ENCODE measurements at places on chromosomes 11 and 22. TPM values are rescaled to one million over a fixed set of nuclear protein-coding genes. Genes with fewer than 3 reads are reported as not detected.
A peak's percentile ranks its signal among the peaks of the same experiment; 100 is the strongest.

- peak; percentile 1 for DNase-seq
These were observed 152.9 kb downstream of the TENM4 start for GRCh38 chr11:79287952-79288351.

Gene TMEM191C
- total RNA-seq, result 0.67 TPM

- peak; percentile 55 for DNase-seq
These were observed 10.9 kb downstream of the OMP start for GRCh38 chr11:77113382-77114088.

- no peak for DNase-seq
These were observed 3.6 kb downstream of the POLDIP3 start for GRCh38 chr22:42611051-42611450.

Gene CCDC81
- total RNA-seq, result 1.2 TPM

Gene ZNF280B
- 0.18 TPM for total RNA-seq

GRCh38 chr11:44133335-44133946 is 38.0 kb downstream of the EXT2 start:
- DNase-seq, result peak; percentile 47

Gene TEAD1
- total RNA-seq, result 84.4 TPM

Gene OR52K1
- total RNA-seq, result not detected

DNA sequence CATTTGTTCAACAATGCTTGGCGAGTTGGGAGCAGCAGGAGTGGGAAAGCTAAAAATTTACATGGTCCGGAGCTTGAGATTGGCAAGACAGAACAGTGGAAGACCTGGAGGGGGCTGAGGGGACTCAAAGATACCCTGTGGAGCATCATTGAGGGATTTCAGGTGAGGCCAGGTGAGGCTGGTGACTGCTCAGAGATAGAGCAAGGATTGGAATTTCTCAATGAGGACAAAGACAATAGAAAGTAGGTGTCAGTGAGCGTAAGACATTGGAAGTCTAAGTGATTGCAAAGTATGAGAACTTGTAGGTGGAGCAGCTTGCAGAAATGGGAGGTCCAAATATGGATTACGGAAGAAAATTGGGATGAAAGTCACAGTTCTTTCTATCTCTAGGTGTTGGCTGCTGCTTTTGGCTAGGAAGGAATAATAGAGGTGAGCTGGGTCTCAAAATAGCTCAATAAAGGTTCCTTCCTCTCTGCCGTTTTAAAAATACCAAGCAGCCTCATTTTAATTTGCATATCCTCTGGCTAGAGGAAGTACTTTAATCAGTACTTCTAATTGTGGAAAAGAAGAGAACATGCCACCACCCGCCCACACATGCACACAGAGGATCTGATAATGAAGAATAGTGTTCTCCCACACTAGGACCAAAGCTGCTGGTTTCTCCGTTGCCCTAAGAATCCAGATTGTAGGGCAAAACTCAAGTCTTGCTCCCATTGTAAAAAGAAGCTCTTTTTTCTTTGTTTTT is 41.8 kb upstream of the SORL1-AS1 start:
- no peak for DNase-seq

Data from SJCRH30 (cell line).